Suppressor macrophage (primary cell): ENCODE measurements at places on chromosomes 4 and X.

GRCh38 chr4:7591409-7592053, 156.8 kb upstream of the PSAPL1 start:
- DNase-seq, result no peak

- peak; percentile 59 for DNase-seq
These were observed at the start of gene AADAT for GRCh38 chr4:170089668-170090351. Gene AADAT, minus strand, starts transcription at chr4:170089956. Its CDS starts 266 bp downstream, at chr4:170089690.

- no peak for DNase-seq
These were observed 1.4 kb upstream of the STS start for GRCh38 chrX:7146020-7146702.

DNA sequence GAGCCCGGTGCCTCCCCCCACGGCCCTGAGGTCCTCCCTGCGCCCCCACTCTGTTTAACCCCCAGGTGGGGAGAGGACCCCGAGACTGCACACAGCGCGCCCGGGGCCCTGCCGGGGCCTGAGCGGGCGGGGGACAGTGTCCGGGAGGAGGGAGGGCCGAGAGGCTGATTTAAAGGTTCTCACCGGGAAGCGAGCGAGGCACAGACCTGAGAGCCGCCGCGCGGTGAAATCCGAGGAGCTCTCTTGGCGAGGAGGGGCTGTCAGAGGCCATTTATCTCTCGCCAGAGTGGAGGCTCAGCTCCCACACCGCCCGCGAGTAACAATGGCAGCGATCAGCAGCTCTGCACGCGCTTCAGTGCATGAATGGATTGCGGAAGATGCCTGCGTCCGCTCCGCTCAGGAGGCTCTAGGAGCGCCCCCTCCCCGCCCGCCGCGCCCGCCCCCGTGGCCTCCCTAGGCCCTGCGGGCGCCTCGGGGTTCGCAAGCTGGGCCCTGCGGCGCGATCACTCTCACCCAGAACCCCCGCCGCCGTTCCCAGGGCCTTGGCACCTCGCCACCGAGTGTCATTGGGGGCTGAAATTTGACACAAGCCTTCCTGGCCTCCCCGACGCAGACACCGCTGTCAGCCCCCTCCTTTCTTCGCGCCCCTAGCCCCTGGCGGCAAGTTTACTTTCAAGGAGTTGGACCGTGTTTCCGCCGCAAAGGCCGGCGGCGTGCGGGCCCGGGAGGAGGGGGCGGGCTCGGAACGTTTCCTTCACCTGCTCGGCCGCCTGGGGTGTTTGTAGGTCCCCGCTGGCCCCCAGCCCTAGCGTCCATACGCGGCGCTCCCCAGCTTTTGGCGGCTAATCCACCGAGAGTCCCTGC, 48.7 kb upstream of the BCOR start:
- peak; percentile 70 for DNase-seq

DNA sequence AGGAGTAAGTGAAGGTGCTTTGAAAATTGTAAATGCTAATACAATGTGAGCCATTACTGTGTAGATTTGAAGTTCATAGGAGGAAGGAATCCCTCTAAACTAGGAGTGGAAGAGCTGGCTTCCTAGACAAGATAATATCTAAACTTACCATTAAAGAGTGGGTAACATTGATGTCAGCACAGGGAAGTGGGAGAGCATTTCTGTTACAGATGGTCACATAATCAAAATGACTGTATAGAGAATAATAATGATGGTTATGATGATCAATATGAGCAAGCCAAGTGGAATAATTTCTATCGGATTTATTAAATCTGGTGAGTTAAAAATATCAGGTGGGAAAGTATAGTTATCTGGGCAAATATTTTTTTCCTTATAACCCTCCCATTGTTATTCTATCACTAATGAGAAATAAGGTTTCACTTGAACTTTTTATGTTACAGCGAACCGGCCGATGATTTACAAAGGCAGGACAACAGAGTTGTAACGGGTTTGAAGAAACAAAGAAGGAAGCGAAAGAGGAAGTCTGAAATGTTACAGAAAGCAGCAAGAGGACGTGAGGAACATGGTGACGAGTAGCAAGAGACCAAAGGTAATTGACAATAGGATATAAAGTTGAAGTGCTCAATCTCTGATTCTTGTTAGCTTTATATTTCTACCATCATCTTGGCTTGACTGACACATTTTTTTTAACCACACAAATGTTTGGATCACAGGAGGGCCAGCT, 43.5 kb downstream of the FMR1NB start:
- peak; percentile 25 for DNase-seq

DNA sequence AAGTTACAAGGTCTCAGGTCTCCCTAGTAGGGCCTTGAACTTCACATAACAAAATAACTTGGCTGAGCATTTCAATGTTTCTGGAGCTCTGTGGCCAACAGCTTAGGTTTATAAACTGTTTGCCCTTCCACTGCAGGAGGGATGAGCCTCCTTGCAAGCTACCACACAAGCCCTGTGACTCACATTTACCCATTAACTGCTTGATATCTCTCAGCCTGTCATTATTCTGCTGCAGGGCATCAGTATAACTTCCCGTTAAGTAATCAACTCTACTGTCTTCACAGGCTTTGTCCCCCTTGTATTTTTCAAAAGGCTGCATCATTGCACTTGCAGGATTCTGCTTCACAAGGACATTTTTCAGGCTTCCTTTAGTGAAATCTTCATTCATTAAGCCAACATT, 151.7 kb upstream of the CXCL13 start:
- DNase-seq, result no peak

DNA sequence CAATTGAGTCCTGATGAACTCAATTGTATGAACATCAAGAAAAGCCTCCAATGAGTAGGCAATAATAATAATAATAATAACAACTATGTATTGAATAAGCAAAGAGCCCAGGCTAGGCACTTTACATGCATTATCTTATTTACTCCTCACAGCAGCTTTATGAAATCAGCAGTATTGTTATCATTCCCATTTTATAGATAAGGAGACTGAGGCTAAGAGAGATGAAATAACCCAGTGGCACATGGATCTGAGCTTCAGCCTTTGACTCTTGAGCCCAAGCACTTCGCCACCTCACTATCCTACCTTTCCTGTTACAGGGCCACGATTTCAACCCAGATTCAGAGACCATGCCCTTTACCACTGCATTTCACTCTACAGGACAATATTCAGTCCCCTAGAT, 3.2 kb downstream of the RAB33A start:
- DNase-seq, result no peak

GRCh38 chr4:4852591-4853362, 6.7 kb upstream of the MSX1 start:
- DNase-seq, result peak; percentile 28

GRCh38 chr4:25608644-25609043, 47.0 kb upstream of the SLC34A2 start:
- DNase-seq, result no peak

DNA sequence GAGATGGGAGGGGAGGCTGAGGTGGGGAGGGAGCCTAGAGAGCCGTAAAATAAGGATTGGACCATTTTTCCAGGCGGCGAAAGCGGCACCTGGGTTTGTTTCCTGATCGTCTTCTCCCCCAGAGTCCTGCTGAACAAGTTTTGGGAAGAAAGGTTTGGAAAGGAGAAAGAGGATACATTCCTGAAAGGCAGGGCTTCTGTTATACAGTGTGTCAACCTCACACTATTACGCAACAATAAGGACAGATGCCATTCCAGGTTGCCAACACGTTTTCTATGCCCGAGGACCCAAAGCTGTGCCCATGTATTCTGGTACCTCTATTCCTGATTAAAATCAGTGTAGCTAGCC, 658 bp downstream of the SCOC start:
- peak; percentile 11 for DNase-seq

- DNase-seq, result no peak
These were observed 115.3 kb upstream of the TRPC5 start for GRCh38 chrX:112197840-112198239.

GRCh38 chr4:87114245-87115062, 106.0 kb downstream of the KLHL8 start:
- no peak for DNase-seq

- no peak for DNase-seq
These were observed 743.8 kb upstream of the INTU start for GRCh38 chr4:126888968-126889367.

DNA sequence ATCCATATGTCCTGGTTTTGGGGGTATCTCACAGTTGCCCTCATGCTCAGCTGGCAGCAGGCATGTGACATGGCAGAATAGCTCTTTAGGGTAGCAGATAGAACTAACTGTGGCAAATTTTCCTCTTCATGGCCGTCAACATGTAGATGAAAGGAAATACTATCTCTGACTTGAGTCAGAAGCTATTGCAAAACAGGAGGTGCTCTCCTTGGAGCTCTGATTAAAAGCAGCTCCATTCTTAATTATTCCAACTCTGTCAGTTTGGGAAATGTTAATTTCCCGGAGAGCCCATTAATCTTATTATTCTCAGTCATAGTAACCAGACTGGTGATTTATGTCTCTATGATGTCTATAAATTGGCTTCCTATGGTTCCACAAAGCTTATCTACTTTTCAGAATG, 18.2 kb downstream of the IL13RA1 start:
- no peak for DNase-seq

- DNase-seq, result no peak
These were observed 1504.5 kb upstream of the PCDH10 start for GRCh38 chr4:131644619-131645018.

DNA sequence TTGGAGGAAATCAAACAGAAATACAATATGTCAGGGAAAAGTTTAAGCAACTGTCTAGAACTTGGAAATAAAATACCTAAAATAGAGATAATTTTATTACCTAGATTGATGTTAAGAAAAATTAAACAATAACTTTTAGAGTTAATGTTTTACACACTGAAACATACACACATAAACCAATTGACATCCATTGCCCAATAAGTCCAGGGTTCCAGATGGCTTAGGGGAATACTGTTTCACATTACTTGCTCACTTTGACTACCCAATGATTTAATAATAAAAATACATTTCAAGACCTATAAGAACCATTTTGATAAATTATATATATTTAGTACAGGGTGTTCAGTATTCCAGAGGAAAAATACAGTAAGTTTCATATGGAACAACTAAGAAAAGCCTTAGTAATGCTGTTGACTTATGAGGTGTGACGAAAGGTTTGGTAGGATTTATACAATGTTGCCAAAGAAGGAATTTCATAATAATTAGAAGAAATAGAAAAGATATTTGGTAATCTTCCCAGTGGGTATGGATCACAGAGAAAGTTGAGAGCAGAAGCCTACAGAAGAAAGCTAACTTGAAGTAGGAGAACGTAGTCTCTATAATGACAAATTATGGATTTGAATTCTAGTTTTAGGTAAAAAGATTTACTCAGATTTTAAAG, 23.0 kb upstream of the UGT2B4 start:
- DNase-seq, result no peak

GRCh38 chrX:13357925-13358324, 38.1 kb upstream of the ATXN3L start:
- DNase-seq, result no peak

GRCh38 chr4:13209600-13209999, 274.5 kb downstream of the RAB28 start:
- no peak for DNase-seq

- peak; percentile 81 for DNase-seq
These were observed 53.1 kb upstream of the HGFAC start for GRCh38 chr4:3388471-3389232.

- DNase-seq, result no peak
These were observed 84.3 kb upstream of the CLDN34 start for GRCh38 chrX:9882669-9883446.

- DNase-seq, result no peak
These were observed 81.4 kb downstream of the EVC2 start for GRCh38 chr4:5626913-5627312.

DNA sequence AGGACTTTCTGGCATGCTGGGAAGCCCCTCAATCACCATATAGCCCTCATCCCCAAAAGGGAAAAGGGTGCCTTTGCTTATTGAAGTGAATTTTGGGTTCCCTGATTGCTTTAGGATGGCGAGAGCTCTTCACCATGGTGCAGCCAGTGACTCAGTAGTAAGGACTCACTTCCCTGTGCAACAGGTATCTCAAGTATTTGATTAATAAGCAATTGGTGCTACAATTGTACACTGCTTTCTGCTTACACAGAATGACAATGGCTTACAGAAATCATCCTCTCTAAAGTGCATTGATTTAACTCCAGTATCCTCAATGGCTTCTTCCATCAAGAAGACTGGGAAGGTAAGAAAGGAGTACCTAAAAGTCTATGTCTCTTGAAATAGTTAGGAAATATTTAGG, 143.7 kb upstream of the SMIM10 start:
- DNase-seq, result no peak

DNA sequence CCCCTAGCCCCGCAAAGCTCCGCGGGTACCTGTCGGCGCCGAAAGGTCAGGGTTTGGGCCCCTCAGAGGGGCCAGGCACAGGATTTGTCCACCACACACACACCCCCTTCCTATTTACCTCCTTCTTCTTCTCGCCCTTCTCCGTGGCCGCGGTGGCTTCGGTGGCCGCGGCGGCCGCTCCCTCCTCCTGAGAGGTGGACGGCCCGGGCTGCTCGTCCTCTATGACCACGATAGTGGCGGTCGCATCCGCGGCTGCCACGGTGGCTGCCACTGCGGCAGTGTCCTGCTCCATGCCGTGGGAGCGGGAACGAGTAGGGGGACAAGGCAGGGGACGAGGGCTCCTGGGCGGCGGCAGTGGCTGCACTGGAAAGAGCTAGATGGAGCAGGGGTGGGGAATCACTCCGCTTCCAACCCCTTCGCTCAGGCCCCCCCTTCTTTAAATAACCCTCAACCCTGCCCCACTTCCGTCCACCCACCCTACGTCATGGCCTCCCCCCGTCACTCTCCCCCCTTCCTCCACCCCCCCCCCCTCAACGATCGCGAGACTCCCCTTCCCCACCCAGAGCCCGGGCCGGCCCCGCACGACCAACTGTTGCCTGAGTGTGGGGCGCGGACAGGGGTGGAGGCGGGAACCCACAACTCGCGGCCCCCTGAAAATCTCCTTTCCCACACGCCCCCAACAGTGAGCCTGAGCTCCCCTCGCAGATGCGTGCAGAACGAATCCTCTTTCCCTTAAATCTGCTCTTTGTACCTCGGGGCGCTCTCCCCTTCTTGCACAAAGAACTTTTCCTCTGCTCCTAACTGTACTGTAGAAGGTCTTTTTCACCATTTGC, at the start of gene SMARCA1:
TSS of gene SMARCA1 (minus strand) at position 412 of the 833 bp plus-strand sequence. CDS start at position 292, 120 bp downstream.
- DNase-seq, result no peak

GRCh38 chr4:85086721-85087120, 120.2 kb upstream of the WDFY3 start:
- no peak for DNase-seq

DNA sequence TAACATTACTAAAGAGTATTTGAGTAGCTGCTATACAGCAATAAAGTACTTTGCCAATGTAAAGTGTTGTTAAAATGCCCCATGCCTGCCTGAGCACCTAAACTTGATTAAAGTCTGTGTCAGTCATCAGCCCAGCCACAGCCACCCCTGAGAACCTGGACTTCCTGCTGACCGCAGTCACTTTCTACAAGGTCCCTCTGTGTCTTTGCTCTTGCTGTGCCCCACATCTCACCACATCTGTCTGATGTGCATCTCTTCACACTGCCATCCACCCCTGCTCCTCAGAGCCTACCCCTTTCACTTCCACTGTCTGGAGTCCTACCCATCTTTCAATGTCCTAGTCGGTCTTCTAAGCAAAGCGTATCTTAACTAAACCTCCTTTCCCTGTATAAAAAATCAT, 25.7 kb downstream of the ALPK1 start:
- no peak for DNase-seq

GRCh38 chr4:15493411-15493810, 23.7 kb downstream of the CC2D2A start:
- no peak for DNase-seq

GRCh38 chr4:87185146-87185870, 35.1 kb downstream of the KLHL8 start:
- DNase-seq, result no peak

GRCh38 chrX:42934020-42934726, 156.2 kb upstream of the PPP1R2C start:
- peak; percentile 15 for DNase-seq
